NCI-H226 (cell line): ENCODE measurements at places on chromosomes 12 and 14.

GRCh38 chr12:27975222-27976136 lies 2.9 kb upstream of the PTHLH start:
- DNase-seq = peak; percentile 69

- no peak for DNase-seq
These were observed 328.9 kb upstream of the PRICKLE1 start for GRCh38 chr12:42918443-42918842.

DNA sequence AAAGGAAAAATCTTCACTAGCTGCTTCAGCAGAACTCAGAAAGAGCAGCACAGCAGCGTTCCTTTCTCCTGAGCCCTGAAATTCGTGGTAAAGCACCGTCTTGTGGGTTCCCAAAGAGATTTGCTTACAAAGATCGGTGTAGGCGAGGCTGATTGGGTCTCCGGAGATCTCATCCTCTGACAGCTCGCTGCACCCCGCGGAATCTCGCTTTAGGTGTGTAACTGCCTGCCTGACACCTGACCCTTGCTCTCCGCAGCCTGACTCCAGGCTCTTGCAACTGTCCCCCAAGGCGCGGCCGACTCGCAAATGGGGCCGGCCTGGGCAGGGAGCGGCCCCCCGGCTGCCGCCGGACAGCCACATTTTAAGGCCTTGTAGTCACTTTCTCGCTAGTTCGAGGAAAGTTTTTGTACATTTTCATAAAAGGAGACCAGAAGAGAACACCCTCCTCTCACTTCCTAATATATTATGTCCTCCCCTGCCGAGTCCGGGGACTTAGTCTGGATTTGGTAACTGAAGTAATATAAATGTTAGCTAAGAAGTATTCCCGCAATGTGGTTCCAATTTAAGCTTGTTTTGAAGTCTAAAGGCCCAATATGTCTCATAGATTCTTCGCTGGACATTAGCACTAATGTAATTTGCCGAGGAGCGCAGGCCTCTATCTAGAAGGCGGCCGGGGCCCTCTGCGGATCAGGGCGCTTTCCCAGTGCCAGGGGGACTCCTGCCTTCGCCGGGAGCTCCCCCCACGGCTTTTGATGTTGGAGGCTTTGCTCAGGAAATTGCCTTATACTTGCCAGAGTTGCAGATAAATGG lies 177.3 kb upstream of the CDKN3 start:
- DNase-seq = no peak

GRCh38 chr12:71602761-71603577 lies 60.7 kb downstream of the ZFC3H1 start:
- no peak for DNase-seq

DNA sequence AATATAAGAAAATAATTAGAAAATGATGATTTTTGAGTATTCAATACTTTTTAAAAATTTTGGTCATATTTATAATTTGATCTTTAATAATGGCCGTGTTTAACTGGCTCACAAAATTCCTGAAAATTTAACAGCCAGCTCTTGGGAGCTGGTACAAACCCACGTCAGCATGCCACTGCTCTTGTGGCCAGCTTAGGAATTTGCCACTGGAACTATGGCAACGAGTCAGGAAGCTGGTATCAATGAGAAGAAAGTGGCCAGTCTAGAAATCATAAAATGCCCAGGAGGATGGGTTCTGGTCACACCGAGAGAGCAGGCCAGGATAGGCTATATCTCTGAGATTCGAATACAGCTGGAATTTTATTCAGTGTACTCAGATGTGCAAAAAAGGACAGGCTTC lies 72.2 kb upstream of the PLEKHG3 start:
- no peak for DNase-seq

- no peak for DNase-seq
These were observed 3.4 kb downstream of the PNP start for GRCh38 chr14:20472536-20473169.
